ENCODE measurements at places on chromosomes 4 and X.
A peak's percentile ranks its signal among the peaks of the same experiment; 100 is the strongest.

GRCh38 chr4:155624478-155624877 is 42.2 kb upstream of the GUCY1A1 start:
- no peak for DNase-seq

- no peak for DNase-seq
Measured at GRCh38 chr4:113409181-113409580, 352.4 kb downstream of the CAMK2D start.

DNA sequence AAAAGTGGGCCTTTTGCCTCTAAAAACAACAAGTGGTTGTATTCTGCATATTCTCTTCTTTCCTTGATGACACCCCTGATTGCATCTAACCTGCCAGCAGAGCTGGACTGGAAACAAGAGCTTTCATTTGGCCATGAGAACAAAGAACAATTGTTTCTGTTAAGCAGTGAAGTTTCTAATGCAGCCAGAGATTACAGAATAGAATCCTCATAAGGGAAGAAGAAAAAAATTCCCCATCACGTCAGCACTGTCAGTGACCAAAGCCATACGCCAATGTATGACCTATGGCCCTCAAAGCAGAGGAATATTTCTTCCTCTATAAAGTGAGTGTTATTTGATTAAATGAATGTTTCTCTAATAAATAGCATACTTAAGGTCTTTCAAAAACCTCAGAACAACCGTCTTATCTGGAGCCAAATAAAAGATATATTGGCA is 529.1 kb upstream of the INTU start:
- DNase-seq: no peak

GRCh38 chr4:155748039-155748438 is 10.8 kb upstream of the GUCY1B1 start:
- DNase-seq: no peak

DNA sequence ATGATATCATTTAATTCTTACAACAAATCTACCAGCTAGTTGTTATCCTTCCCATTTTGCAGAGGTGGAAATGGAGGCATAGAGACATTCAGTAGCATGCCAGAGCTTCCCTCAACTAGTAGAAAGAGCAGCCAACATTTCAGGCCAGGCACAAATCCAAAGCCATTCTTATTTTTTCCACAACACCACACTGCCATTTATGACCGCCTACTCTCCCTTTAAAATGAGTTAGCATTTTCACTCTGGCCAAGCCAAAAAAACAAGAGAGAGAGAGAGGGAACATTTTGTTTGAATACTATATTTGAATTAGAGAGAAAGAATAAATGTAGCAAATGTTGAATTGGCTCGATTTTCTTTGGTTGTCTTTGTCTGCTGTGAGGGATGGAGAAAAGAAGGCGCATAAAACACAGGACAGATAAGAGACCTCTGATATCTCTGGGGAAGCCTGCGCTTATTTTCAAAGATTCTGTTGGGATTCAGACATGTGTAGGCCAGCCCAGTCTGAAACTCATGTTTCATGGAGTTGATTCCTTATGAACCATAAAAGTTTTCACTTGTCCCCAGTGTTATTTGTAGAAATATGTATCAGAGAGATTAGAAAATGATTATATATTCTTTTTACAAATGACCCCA is 265.7 kb downstream of the RAB28 start:
- DNase-seq: no peak

DNA sequence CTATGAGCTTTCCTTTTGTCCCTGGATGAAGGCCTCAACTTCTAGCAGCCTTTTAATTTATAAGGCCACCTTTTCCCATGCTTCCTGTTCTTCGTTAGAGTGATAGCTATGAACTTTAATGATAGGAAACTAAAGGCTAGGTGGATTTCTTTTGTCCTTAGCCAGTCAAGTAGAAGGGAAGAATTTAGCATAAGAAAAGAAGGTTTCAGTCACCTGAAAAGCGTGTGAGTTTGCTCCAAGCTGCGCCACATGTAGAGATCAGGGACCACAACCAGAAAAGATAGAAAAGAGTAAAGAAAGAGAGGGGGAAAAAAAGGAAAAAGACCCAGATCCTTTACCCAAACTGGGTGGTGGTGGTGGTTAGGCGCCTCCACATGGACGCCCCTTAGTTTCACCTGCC is 28.6 kb downstream of the LUZP4 start:
- DNase-seq: no peak

- no peak for DNase-seq
Measured at GRCh38 chr4:13588954-13589353, 38.6 kb downstream of the BOD1L1 start.

DNA sequence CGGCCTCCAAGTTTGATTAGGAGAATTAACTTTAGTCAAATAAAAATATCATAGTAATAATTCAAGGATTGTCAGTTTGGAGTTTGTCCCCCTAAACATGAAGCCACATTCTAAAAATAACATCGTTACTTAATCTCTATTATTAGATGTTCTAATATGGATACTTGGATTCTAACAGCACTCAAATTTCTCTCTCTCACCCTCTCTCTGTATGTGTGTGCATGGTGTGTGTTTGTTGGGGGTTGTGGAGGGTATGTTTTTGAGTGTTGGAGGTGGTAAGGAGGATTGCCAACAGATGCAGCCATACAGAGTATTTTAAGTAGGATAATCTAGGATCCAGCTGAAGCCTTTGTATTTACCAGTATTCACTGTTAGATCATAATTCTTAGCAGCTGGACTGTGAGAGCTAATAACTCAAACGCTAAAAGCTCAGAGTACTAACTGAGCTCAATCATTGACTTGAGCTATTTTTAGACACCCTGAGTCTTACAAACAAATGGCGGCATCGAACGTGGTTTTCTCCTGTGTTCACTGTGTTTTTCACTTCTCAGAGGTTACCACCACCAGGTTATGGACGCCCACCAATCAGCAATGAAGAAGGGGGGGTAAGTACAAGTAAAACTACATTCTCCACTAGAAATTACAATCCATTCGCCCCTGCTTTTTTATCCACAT is 8.8 kb downstream of the ENAM start:
- DNase-seq: no peak

DNA sequence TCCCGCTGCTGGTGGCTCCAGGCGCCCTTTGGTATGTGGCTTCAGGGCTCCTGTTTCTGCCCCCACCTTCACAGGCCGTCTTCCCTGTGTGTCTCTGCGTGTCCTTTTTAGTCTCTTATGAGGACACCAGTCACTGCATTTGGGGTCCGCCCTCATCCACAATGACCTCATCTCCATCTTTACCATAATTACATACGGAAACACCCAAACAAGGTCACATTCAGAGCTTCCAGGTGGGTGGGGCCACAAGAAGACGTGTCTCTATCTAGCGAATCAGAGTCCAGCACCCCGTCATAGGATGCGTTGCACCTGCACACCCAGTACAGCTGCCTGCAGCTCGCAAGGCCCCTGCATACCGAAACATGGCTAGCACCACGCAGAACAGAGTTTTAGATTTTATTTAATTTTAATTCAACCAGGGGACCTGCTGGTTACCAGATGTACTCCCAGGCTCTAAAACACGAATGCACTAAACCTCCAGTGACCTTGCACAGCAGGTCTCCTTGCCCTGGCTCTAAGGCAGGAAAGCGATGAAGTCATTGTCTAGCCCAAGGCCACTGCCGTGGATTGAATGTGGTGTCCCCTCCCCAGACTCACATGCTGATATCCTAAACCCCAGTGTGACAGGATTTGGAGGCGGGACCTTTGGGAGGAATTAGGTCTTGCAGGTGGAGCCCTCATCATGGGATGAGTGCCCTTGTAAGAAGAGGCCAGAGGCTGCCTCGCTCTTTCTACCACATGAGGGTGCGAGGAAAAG is 30.3 kb downstream of the ABLIM2 start:
- no peak for DNase-seq

- DNase-seq: no peak
Measured at GRCh38 chr4:53545273-53545672, 46.0 kb downstream of the LNX1 start.

DNA sequence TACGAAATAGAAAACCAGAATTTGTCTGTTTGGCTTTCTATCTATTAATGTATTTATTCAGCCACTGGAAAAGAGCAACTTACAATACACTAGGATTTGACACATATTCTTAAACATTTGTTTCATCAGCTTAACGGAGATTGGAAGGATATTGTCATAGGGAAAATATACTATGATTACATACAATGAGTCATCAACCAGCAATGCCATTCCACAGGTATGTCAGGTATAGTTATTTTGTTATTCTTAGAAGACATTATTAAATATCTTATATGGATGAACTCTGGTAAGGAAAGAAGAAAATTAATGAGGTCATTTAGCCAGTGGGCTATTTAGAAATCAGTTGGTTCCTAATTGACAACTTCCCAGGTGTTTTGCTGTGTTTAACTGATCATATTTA is 926.6 kb downstream of the STIM2 start:
- no peak for DNase-seq

- no peak for DNase-seq
Measured at GRCh38 chr4:94011190-94011589, 182.6 kb downstream of the ATOH1 start.

DNA sequence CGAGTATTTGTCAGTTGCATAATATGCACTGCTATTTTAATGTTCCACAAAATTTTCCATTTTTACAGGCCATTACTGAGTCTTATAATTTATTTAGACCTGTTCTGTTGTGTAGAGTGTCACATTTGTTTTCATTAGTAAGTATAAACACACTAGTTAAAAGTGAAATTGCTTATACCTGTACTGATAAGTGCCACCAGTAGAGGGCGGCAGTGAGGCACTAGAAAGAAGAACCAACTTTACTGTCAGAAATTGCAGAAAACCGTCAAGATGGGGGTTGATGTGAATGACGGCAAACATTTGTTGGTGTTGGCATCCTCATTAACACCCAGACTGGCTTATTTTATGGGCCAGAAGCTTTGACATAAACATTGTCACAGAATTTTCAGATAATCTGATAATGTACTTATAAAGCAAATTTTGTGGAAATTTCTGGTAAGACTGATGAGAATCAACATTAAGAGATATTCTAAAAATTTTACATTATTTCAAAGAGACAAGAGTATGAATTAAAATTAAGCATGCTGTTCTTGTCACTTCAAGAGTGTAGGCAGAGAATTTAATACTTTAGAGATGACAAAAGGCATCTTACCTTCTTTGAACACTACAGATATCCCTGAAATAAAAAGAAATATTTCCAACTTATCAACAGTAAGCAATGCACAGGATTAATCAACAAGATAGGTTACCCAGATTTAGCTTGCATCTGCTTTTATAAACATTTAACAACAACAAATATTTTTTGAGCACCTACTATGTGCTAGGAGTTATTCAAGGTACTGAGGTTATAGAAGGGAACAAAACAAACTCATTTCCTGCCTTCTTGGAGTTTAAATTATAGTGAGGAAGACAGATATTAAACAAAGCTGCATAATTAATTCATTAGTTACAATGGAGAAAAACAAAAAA is 24.9 kb downstream of the ALPK1 start:
- peak; percentile 62 for DNase-seq

DNA sequence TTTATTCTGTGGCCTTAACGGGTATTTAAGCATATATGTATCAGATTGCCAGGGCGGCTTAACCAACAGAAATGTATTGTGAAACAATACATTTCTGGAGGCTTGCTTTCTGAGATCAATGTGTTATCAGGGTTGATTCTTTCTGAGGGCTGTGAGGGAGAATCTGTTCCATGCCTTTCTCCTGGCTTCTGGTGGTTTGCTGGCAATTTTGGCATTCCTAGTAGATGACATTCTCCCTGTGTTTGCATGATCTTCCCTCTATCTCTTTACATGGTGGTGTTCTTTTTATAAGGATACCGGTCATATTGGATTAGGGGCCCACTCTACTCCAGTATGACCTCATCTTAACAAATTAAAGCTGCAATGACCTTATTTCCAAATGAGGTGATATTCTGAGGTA is 16.9 kb upstream of the CEP135 start:
- no peak for DNase-seq

DNA sequence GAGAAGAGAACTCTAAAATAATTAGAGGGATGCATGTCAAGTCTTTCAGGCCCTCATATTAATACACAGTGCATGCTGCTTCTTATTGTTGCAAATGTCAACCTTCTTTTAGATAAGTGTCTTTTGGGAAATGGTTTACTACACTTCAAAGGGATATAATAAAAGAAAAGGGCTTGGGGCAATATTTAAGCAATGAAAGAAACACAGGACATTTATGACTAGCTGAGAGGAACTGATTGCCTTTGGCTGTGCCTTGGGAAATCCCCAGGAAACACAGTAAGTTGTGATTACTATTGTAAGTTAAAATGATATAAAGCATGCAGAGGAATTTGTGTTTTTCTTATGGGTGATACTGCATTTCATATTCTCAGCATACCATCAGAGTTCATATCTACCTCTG is 1036.2 kb upstream of the GRID2 start:
- DNase-seq: no peak

- DNase-seq: no peak
Measured at GRCh38 chrX:127578395-127578794, 473.8 kb downstream of the ACTRT1 start.

DNA sequence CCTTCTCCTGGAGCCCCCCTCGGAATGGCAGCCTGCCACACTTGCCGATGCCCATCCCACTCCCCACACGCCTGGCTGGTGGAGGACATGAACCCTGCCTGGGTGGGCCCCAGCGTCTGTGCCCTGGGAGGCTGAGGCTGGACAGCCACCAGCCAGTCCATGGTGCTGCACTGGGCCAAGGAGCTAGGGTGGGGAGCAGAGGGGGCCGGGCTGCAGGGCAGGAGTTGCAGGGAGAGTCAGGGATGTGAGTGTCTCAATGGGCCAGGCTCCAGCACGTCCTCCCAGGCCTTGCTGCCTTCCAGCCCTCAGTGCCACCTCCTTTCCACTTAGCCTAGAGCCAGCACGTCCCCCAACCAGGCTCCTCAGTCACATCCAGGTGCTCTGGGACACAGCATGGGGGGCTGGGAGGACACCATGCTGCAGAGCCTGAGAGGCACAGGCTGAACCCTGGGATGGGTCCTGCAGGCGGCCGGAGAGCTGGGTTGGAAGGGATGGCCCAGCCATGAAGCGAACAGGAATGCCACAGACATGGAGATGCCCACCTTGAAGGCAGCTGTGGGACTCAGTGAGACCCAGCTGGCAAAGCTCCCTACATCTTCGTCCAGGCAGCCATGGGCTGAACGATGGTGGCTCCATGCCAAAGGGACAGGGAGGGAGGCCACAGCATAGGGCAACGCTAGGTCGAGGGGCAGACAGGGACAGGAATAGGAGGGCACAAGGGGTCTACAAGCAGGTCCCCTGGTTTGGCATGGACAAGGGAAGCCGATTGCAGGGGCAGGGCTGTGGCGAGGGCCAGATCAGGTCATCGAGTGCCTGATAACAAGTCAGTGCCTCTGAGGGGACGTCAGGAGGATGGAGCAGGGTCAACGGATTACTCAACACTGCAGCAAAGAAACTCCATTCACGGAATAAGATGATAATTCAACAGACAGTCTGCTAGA is 30.1 kb upstream of the MXD4 start:
- no peak for DNase-seq
